ENCODE measurements at places on chromosomes 7 and 10.

- DNase-seq: no peak
Observed at GRCh38 chr7:36045830-36046341, 107.2 kb upstream of the EEPD1 start.

DNA sequence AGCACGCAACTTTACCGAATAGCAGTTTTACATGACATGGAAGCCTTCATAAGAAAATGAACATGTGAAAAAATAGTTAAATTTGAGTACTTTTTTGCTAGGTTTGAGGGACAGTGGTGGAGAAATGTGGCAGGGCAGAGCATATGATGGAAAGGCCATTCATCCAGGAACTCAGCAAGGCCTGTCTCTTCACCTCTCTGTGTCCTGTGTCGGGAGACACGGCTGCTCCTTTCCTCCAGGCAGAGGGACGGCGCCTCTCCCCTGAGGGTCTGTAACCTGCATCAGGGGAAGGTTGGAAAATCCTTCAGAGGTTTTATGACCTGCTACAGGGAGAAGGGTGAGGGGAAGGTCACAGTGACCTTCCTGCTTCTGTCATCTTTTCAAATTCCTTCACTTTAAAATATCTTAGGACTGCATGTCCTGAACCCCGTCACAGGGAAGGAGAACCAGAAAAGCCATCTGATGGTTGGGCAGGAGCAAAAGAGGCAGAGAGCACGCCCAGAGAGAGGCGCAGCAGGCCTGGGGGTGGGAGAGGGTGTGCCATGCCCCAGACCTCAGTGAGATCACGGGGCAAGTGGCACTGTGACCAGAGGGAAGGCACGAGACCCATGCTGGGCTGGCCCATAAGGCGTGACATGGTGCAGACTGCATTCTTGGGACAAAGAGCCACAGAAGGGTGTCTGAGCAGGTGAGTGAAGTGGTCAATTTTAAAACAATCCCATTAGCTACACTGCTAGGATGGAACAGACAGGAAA, 44.0 kb downstream of the GSDME start:
- DNase-seq: no peak

GRCh38 chr10:102670871-102671434, 26.7 kb downstream of the TRIM8 start:
- DNase-seq: no peak

- no peak for DNase-seq
Observed at GRCh38 chr10:103620352-103620740, 126.8 kb downstream of the NEURL1 start.

GRCh38 chr10:7043055-7043653, 367.7 kb downstream of the SFMBT2 start:
- DNase-seq: no peak

GRCh38 chr7:77903597-77903996, 105.0 kb downstream of the PHTF2 start:
- DNase-seq: no peak

- no peak for DNase-seq
Observed at GRCh38 chr10:129440247-129440646, 26.8 kb upstream of the MGMT start.

GRCh38 chr10:109913306-109913892, 9.9 kb downstream of the XPNPEP1 start:
- no peak for DNase-seq

- DNase-seq: no peak
Observed at GRCh38 chr7:108328174-108328651, 128.0 kb downstream of the NRCAM start.

GRCh38 chr10:17847585-17848296, 38.6 kb downstream of the MRC1 start:
- no peak for DNase-seq

DNA sequence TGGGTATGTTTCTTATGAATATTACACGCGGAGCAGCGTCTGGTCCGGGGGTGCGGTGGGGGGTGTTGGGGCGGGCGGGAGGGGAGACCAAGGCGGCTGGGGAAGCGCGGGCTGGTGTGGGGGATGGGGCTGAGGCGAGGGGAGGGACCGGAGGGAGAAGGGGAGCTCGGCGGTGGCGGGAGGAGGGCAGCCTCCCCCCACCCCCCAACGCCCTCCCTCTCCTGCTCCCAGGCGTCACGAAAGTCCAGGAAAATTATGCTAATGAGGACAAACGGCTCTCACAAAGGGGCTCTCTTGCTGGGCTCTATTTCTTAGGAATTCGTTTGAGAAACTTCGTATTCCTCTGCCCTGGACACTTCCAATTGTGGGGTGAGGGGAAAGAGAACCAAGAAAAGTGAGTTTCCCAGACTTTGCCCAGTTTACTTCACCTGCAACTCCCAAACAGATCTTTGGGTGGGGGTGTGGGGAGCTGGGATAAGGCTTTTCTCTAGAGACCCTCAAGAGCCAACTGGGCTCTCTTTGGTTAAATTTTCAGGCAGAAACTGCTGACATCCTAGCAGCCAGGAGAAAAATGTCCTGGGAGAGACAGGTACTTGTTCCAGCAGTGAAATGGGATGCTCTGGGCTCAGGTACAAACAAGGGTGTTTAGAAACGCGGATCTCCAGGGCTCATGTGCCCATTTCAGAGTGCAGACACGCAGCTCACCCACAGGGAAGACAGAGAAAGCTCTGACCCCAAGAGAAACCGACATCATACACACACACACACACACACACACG, 11.7 kb upstream of the HOXA2 start:
- no peak for DNase-seq

GRCh38 chr7:30899066-30899465, 12.6 kb upstream of the AQP1 start:
- DNase-seq: no peak

GRCh38 chr7:19772306-19772705, 1.1 kb downstream of the TMEM196 start:
- DNase-seq: no peak

DNA sequence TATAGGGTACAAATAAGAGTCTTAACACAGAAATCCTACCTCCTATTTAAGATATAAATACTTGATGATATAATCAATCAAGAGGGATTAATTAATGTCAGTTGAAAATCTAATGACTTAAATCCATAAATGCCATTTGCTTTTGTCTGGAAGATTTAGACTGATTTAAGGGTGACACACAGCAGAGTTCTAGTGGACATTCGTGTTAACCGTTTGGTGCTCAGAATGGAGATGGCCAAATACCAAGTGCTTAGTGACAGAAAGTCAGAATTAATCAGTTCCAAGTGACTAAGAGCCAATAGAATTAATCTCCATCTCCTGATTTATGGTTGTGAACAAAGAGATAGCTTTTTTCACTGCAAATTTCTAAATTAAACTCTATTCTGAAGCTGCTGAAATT, 36.2 kb downstream of the NAMPT start:
- no peak for DNase-seq

GRCh38 chr10:45997557-45997956, 25.3 kb downstream of the TIMM23 start:
- DNase-seq: no peak

DNA sequence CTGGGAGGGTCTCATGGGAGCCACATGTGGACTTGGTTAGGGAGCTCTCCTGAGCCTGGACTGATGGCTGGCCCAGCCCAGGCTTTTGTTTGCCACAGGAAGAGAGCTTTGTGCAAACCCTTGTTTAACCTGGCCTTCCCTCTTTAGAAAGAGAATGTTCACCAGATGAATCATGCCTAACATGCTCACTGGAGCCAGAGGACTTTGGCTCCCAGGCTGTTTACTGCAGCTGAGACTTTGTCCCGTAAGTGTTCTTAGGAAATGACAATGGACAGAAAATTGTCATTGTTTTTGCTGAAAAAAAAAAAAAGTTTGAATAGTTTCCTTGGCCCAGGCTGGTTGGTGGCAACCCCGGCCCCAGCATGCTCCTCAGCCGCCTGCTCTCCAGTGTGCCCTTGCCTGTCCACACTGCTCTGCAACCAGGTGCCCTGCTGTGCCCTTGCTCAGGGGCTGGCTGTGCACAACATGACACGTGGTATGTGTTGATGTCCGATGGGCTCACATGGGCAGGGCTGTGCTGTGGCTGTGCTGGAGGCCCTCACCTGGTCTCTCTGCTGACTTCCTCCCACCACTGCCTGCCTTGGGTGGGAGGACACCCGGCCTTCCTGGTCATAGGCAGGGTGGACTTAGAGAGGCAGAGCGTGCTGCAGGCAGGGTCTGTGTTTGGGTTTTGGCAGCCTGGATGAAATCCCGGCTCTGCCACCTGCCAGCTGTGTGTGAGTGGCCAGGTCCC, 215.3 kb upstream of the ZNF32 start:
- DNase-seq: no peak

GRCh38 chr7:100390286-100391009, 17.2 kb downstream of the PILRA start:
- no peak for DNase-seq

DNA sequence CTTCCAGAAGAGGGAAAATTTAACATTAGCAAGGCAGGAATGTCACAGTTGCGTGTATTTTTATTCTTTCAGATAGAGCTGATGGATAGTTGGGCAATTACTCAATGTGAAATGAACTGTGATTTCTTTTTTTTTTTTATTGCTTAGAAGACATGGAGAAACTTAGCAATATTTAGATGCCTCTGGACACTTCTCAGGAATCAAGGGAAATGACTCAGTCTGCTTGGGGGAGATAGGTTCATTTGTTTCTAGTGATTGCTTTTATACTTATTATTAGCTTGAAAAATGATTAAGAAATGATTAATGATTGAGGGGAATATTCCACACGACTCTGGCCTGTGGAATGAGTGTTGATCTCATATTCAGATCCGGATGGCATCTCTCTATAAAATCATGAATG, 33.1 kb upstream of the TBX20 start:
- no peak for DNase-seq

- DNase-seq: no peak
Observed at GRCh38 chr7:139340808-139341057, 404 bp upstream of the FMC1 start.

GRCh38 chr7:17948526-17949238, 8.4 kb upstream of the SNX13 start:
- no peak for DNase-seq

- DNase-seq: no peak
Observed at GRCh38 chr10:97789770-97790397, 18.1 kb upstream of the SFRP5 start.

- DNase-seq: no peak
Observed at GRCh38 chr10:13542533-13542932, 13.7 kb upstream of the BEND7 start.

DNA sequence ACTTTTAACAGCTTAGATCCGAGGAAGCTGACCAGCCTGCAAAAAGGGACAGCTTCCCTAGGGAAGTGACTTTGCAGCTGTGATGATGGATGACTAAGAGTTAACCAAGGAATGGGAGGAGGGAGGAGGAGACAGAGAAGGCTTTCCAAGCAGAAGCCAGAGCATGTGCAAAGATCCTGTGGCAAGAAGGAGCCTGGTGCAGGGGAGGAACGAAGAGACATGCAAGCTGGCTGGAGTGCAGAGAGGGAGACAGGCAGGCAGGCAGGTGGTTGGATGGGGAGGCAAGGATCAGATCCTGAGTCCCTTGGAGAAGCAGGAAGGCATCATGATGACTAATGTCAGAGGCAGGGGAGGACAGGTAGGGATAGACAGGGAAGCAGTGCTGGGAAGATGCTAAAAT, 148.8 kb downstream of the PFKFB3 start:
- no peak for DNase-seq

DNA sequence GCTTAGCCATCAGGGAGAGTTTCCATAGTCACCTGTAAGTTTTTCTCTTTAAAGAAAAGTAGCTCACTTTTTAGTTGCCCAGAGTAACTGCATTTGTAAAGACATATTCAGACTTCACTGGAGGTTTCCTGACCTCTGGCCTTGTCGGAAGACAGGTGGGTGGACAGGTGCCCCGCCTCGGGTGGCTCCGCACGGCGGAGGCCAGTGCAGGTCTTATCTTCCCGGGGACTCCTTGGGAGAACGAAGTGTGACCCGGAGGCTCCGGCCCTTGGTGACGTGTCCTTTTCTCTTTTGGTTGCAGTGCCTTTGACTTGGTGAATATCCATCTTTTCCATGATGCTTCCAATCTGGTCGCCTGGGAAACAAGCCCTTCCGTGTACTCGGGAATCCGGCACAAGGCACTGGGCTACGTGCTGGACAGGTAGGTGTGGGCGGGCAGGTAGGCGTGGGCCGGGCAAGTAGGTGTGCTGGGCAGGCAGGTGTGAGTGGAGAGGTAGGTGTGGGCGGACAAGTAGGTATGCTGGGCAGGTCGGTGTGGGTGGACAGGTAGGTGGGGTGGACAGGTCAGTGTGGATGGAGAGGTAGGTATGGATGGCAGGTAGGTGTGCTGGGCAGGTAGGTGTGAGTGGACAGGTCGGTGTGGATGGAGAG, 75.8 kb downstream of the NKX6-2 start:
- DNase-seq: no peak

DNA sequence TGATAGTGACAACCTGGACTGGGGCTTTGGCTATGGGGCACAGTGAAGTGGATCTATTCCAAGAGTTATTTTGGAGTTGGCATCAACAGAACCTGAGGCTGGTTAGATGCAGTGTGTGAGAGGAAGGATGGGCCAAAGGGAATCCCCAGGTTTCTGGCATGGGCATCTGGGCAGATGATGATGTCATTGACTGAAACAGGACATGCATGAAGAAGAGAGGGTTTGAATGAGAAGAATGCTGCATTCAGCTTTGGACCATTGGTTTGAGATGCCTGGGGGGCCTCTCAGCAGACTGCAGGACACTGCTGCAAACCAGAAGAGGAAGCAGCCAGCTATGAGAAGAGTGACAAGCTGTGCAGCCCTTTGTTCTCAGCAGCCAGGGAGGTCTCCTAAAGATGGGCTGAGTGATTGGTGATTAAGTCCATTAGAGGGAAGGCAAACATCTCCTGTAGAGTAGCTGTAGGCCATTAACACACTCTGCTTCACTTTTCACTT, 23.1 kb upstream of the PIK3CG start:
- no peak for DNase-seq

GRCh38 chr10:69364232-69364940, 52.3 kb downstream of the TACR2 start:
- no peak for DNase-seq

- DNase-seq: no peak
Observed at GRCh38 chr10:78475437-78475836, 441.8 kb downstream of the RPS24 start.

- no peak for DNase-seq
Observed at GRCh38 chr7:143382791-143383641, 1.9 kb downstream of the ZYX start.

- DNase-seq: no peak
Observed at GRCh38 chr7:43590862-43591557, 8.1 kb downstream of the STK17A start.

- no peak for DNase-seq
Observed at GRCh38 chr10:20623546-20623945, 273.6 kb downstream of the NEBL start.

- DNase-seq: no peak
Observed at GRCh38 chr10:72110673-72111401, 22.5 kb upstream of the SPOCK2 start.

GRCh38 chr7:70694971-70695794, 436.8 kb upstream of the GALNT17 start:
- DNase-seq: no peak

DNA sequence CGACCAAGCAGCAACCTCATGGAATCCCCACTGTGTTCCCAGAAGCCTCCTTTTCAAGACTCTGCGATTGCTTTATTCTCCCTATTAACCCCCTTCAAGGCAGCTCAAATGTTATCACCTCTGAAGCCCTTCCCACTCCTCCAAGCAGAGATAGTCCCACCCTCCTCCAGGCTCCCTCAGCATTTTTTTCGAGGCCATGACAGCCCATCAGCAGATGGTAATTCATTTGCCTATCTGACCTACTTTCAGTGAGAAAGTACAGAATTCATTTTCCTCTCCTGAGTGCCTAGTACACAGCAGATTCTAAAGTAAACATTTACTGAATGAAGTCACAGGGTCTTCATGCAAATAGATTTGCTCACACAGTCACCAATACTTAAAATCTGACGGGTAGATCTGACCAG, 47.8 kb downstream of the HERPUD2 start:
- no peak for DNase-seq

All from stimulated activated CD8-positive, alpha-beta memory T cell treated with anti-CD3 and anti-CD28 coated beads, Interleukin-7, amount 100 ng/mL, for 1 hour (primary cell).